ENCODE measurements at places on chromosomes 16 and 17.

DNA sequence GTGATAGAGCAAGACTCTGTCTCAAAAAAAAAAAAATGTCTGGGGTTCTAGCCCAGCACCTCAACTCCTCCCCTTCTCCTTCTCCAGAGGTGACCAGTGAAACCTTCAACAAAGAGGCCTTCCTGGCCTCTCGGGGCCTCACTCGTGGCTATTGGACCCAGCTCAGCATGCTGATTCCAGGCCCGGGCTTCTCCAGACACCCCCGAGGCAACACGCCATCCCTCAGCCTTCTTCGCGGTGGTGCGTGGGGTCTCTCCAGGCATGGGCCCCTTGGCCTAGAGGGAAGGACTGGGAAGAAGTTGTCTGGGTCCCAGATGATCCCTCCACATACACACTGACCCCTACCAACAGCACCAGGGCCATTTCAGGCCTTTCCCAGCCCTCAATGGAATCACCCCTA is 3.5 kb upstream of the CXCL16 start:
- DNase-seq, result no peak

DNA sequence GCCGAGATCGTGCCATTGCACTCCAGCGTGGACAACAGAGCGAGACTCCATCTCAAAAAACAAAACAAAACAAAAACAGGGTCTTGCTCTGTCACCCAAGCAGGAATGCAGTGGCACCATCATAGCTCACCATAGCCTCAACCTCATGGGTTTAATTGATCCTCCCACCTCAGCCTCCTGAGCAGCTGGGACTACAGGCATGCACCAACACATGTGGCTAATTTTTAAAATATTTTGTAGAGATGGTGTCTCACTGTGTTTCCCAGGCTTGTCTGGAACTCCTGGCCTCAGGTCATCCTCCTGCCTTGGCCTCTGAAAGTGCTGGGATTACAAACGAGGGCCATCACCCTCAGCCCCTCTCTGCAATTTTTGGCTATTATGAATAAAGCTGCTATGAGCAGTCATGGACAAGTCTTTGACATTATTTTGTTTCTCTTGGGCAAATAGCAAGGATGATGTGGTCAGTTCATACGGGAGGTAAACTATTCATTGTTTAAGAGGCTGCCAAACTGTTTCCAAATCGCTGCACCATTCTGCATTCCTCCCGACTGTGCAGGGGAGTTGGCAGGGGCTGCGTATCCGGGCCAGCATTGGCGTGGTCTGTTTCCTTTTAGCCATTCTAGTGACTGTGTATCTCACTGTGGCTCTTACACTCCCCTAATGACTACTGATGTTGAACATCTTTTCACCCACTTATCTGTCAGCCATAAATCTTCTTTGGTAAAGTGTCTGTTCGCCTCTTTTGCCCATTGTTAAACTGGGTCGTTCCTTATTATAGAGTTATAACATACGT is 21.1 kb downstream of the EIF4A3 start:
- peak; percentile 93 for DNase-seq

GRCh38 chr16:30357715-30358576 is 2.8 kb upstream of the CD2BP2 start:
- DNase-seq, result no peak

GRCh38 chr17:9817086-9817485 is 4.8 kb downstream of the GSG1L2 start:
- peak; percentile 24 for DNase-seq
